HTR-8/SVneo (cell line): ENCODE measurements at places on chromosomes 3 and 15.

DNA sequence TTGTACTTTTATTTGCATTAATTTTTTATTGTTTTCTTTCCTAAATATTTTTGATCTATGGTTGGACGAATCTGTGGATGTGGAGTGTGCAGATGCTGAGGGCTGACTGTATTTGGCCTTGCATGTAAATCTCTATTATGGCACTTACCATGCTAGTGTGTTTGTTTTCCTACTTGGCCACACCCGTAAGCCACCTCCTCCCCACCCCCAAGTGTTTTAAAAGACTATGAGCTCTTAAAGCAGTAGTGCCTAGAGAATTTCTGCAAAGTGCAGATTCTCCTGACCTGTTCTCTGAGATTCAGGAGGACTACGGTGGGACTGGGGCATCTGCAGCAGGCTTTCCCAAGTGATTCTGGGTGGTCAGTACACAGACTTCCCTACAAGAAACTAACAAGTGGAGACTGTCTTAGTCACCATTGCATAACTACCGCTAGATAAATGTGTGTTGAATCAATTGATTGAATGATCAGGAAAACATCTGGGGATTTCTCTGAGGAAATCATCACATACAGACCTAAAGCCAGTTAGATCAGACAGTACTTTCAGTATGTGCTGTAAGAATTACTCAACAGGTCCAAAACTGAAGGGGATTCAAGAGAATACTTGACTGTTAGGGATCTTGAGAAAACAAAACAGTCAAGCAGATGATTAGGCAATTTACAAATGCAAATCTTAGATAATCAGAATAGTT, 6.2 kb upstream of the TIPARP start:
- DNase-seq, result no peak

- DNase-seq, result no peak
These were observed 443 bp upstream of the NR2F2 start for GRCh38 chr15:96330064-96330449.

DNA sequence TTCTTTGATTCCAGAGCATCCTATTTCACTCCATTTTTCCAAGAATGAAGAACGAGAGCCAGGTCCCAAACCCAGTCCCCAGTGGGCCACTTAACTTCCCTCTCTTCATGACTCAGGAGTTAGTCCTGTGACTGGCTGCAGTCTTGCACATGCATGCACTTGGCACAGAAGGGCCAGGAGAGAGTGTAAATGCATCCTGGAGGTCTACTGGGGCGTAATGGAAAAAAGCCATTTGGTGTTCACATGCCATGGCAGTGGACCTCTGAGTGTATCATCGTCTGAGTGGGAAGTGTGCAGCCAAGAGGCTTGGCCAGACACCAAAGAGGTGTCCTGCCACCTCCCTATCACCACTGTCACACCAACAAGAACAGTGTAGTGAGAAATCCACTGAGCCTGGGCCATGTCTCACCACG, 15.1 kb upstream of the RFTN1 start:
- no peak for DNase-seq

- DNase-seq, result no peak
These were observed 201.2 kb upstream of the NSMCE3 start for GRCh38 chr15:29470794-29471193.

- DNase-seq, result no peak
These were observed 285.1 kb downstream of the LPP start for GRCh38 chr3:188439080-188439479.

DNA sequence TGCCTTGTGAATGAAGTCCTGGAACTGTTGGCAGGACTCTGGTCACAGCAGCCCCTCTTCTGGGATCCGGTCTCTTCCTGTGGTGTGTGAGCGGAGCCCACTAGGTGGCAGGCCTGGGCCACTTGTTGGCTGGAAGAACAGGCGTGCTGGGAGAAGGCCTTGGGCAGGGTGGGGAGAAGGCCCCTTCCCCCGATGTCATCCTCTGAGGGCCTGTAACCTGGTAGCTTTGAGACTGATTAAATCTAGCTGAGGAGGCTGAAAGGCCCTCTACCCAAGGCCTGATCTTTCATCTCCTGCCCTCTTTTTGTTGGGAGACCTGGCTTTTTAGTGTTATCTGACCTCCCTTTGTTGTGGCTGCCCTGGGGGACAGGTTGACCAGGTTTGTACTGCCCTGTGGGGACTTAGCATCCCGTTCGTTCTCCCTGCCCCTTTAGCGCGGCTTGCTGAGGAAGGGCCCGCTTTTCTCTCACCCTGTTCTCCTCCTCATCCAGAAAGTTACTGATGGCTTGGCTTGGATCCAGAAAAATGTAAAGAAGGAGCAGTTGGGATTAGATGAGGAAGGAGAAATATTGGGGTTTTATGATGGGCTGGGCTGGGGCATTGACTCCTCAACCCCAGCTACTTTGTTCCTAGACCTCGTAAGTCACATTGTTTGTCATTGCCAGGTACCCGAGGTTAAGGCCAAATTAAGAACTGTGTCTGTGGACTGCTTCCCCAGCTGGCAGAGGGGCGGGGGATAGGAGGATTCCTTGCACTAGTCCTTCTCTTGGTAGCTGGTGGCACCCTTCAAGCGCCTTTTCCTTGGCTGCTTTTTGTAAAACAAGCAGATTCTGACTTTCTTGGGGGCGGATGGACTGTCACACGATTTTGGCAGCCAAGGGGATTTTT, 48.5 kb downstream of the CHCHD6 start:
- DNase-seq, result peak; percentile 76
